ENCODE measurements at places on chromosomes 12 and 14.

DNA sequence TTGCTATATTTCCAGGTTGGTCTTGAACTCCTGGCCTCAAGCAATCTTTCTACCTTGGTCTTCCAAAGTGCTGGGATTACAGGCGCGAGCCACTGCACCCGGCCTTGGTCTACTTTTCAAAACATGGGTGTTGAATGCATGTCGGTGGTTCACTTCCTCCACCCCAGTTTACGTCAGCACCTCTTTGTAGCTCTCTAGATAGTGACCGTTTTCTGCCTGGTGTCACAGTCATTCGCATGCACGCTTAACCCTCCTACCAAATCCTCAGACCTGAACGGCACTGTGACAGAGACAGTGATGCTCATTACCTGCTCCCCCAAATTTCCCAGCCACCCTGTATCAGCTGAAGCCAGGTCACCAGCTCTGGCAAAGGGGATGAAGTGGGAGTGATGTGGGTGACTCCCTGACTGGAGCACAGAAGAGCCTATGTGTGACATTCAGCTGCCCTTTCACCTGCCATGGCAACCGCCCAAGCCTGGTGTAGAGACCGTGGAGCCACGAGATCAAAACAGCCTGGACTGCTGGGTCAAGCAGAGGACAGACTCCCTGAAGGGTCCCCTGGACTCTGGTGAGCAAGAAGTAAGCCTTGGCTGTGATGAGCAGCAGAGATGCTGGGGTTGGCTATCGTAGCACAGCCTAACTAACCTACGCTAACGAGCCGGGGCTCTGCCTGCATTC is 66.2 kb upstream of the GPR68 start:
- DNase-seq = no peak

DNA sequence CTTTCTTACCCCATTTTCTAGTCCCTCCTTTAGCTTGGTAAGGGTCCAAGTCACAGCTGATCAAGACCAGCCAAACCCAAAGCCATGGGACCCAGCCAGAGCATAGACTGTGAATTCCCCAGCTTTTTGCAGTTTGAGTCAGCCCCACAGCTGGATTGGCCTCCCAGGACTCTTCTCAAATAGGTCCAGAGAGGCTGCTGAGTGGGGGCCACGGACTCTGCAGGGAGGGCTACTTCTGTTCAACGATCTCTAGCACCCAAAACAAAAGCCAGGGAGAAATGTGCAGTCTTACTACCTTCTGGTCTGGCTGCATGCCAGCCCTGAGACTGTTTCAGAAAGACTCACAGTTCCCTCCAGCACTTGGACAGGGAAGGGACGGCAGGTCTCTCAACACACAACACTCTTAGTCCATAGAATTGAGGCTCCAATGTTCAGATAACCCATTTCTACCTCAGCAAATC is 1.6 kb downstream of the VDR start:
- no peak for DNase-seq

DNA sequence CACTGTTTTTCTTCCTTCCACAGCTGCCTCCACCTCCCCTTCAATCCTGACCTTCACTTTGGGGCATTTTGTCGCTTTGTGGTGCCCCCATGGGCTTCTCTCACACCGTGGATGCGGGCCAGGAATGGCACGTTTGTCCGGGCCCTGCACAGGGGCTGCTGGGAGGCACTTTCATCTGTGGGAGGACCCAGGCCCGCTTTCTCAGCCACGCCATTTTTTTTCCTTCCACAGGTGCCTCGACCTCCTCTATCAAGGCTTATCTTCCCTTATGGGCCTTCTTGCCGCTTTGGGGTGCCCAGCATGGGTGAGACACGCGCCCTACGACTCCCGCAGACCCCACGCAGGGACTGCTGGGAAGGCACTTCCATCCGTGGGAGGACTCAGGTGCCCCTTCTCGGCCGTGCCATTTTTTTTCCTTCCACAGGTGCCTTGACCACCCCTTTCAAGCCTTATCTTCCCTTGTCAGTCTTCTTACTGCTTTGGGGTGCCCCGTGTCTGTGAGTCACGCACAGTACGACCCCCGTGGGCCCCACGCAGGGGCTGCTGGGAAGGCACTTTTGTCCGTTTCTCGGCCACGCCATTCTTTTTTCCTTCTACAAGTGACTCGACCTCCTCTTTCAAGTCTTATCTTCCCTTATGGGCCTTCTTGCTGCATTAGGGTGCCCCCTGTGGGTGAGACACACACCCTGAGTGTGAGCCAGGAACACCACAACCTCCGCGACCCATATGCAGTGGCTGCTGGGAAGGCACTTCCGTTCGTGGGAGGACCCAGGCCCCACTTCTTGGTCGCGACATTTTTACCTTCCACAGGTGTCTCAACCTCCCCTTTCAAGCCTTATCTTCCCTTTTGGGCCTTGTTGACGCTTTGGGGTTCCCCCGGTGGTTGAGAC is 270.7 kb downstream of the ALG10 start:
- no peak for DNase-seq

GRCh38 chr12:108173160-108173559 is 44.1 kb downstream of the WSCD2 start:
- DNase-seq = no peak

DNA sequence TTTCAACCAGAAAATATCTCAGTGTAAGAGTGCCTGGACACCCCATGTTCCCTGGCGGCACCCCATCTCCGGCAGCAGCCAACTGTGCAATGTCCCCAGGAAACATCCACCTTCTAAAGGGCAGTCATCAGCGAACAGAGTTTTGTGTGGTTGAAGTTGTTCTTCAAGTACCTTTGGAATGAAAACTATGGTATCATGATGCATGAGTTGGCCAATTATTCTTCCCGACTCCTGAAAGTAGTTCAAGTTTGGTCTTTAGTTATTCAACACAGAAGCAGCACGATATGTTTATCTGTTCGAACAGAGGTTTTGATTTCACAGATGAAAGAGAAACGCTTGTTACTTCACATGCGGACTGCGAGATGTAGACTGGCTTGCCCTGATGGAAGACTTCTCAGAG is 21.1 kb upstream of the TTC7B start:
- no peak for DNase-seq

- DNase-seq = no peak
Measured at GRCh38 chr12:32789446-32789845, 33.7 kb upstream of the YARS2 start.

GRCh38 chr14:80536456-80536855 is 325.2 kb upstream of the DIO2 start:
- no peak for DNase-seq

DNA sequence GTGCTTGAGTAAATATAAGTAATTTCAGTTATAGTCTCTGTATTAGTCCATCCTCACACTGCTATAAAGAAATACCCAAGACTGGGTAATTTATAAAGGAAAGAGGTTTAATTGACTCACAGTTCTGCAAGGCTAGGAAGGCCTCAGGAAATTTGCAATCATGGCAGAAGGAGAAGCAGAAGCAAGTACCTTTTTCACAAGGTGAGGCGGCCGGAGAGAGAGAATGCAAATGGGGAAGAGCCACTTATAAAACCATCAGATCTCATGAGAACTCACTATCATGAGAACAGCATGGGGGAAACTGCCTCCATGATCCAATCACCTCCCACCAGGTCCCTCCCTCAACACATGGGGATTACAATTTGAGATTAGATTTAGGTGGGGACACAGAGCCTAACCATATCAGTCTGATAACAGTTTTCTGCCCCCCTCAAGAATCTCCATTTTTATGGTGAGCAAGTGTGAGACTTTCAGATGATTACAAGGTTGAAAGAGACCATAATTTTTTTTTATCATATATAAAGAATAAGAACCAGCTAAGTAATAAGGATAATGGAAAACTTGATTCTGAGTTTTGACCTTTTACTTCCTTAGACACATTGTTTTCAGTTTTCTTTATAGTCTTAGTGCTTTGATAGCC is 35.6 kb downstream of the LEMD3 start:
- DNase-seq = no peak

DNA sequence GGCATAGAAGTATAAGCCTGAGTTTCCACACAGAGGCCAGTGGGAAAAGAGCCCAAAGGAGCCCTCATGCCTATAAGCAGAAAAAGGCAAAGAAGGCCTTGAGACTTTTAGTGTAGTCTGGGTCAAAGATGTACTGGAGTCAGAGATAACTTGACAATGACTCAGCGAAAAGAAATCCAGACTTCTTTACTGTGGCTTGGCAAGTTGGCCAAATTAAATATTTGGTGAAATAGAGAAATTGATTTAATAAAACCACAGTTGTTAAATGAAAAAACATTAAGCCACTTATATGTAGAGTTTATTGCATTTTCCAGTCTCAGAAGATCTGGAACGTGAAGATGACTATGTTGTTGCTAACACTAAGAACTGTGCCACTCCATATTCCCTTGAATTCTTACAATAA is 105.1 kb downstream of the TMTC3 start:
- no peak for DNase-seq

- no peak for DNase-seq
Measured at GRCh38 chr12:7127916-7128626, 618 bp downstream of the RBP5 start.

GRCh38 chr14:83425138-83425537 is 1891.5 kb upstream of the SEL1L start:
- no peak for DNase-seq

GRCh38 chr12:126784328-126784921 is 1482.5 kb upstream of the TMEM132C start:
- DNase-seq = no peak

DNA sequence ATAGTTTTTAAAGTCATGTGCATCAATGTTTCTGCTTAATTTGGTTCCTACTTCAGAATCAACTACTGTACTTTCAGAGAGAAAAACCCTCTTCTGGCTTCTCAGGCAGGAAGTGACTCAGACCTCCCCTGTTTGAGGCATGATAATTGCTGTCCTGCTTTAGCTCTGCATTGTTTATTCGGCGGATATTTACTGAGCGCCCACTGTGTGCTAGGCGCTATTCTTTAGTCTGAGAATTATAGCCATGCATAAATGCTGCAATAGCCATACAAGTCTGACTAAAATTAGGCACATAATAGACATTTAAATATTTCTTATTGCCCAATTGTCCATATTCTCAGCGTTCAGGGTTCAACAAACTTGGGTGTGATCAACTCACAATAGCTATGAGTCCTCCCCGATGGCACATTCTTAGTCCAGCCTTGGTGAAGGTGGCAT is 6.1 kb upstream of the AMIGO2 start:
- DNase-seq = peak; percentile 44

DNA sequence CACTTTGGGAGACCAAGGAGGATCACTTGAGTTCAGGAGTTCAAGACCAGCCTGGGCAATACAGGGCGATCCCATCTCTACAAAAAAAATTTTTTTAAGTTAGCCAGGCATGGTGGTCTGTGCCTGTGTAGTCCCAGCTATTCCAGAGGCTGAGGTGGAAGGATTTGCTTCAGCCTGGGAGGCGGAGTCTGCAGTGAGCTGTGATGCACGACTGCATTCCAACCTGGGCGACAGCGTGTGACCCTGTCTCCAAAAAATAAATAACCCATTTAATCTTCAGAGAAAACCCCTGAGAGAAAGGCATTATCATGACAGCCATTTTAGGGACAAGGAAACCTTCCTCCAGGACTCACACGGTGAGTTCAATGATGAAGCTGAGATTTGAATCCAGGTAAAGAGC is 3.7 kb upstream of the FKBP4 start:
- DNase-seq = no peak

GRCh38 chr12:128970941-128971340 is 117.7 kb downstream of the GLT1D1 start:
- DNase-seq = no peak

GRCh38 chr14:56666716-56667115 is 87.1 kb downstream of the TMEM260 start:
- DNase-seq = no peak

- DNase-seq = no peak
Measured at GRCh38 chr14:71021347-71022011, 114.2 kb downstream of the PCNX1 start.

DNA sequence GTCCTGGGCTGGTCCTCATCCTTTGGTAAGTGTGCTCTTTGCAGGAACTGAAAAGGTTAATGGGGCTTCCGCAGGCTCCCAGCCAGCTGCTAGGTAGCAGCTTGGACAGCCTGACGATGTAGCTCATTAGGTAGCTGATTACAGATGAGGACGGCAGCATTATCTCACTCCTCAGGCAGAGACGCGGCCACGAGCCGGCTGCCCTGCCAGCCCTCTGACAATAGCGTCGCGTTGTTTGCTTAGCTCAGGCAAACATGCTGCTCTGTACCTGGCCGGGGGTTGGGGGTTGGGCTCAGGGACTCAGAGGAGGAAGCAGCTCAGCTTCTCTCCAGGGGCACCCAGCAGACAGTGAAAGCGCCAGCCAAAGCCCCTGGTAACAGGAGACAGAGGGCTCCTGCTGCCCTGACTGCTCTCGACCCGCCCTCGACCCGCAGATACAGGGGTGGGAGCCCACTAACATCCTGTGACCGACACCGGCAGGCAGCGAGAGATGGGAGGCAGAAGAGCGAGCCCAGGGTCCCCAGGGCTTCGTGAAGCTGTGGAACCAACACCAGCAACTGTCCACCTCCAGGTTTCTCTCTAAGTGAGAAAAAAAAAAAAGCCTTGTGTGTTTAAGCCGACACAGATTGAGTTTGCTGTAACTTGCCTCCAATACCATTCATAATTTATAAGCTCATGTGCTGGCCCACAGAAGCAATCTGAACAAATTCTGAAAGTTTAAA is 53.4 kb upstream of the DLK1 start:
- DNase-seq = no peak

GRCh38 chr12:29207120-29207519 is 58.0 kb downstream of the FAR2 start:
- DNase-seq = no peak

DNA sequence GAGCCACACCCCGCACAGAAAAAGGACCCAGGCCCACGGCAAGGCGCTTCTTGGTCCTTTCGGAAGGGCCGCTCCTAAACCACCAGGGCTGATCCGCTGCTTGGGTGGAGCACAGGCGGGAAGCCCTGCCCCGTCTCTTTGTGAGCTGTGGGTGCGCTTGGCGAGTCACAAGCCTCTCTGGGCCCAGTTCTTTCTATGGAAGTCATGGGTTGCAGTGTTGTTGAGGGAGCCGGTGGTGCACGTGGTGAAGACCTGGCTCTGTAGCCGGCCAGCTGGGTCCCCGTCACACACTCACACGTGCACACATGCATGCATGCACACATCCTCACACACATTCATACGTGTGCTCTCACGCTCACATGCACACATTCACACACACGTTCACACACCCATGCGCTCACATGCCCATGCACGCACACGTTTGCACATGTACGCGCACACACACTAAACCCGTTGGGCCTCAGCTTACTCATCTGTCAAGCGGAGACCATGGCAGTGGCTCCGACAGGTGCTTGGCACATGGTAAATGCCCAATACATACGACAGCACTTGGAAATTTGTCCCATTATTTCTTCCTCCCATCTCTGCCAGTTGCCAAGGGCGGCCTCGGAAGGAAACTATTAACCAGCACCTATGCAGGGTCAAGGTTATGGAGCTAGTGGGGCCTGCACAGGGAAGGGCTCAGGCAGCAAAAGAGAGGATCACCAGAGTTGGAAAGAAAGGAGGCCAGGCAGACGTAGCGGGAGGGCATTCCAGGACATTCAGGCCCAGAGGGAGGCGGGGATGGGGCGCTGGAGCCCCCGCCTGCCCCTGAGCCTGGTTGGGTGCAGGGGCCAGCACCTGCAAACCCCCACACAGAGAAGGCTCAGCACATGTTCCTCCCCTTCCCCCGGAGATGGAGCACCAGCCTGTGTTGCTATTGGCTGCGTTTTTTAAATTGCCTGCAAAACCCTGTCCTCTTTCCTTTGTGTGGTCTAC is 96.9 kb downstream of the SETD3 start:
- DNase-seq = no peak
